Cardiac ventricle fibroblast (primary cell): ENCODE measurements at places on chromosomes 7 and 10. TPM values are rescaled to one million over a fixed set of nuclear protein-coding genes. Genes with fewer than 3 reads are reported as not detected.

Gene FAM237B
- total RNA-seq, result not detected in 2 replicates

Gene PDZD8
- total RNA-seq, result 14.8 and 24.4 TPM in 2 replicates

Gene CDHR1
- 0.06 TPM in 1 of 2 replicates, not detected in the other for total RNA-seq

Gene EXOC4
- 37.7 and 40.6 TPM in 2 replicates for total RNA-seq

Gene C10orf90
- total RNA-seq, result 0.15 and 2.1 TPM in 2 replicates

Gene ZSCAN25
- 6.1 and 6.3 TPM in 2 replicates for total RNA-seq

Gene NXPH1
- total RNA-seq, result not detected in 2 replicates

Gene HHEX
- 1.9 and 2.3 TPM in 2 replicates for total RNA-seq

Gene GNAT3
- total RNA-seq, result not detected in 2 replicates

Gene CRYGN
- 0.10 TPM in 1 of 2 replicates, not detected in the other for total RNA-seq

Gene C10orf95
- not detected in 2 replicates for total RNA-seq

Gene MUC12
- 0.54 TPM in 1 of 2 replicates, not detected in the other for total RNA-seq

Gene LRRN3
- total RNA-seq, result 0.87 and 7.9 TPM in 2 replicates

Gene AQP1
- total RNA-seq, result 3.4 and 3.8 TPM in 2 replicates

Gene MYOZ1
- total RNA-seq, result 0.12 TPM in 1 of 2 replicates, not detected in the other

Gene PPP1R9A
- under 0.01 and 0.06 TPM in 2 replicates for total RNA-seq

Gene CCL24
- total RNA-seq, result not detected in 2 replicates

Gene ANKMY2
- 11.4 and 12.2 TPM in 2 replicates for total RNA-seq

Gene GPR26
- total RNA-seq, result not detected in 2 replicates

Gene RARRES2
- 24.6 and 30.5 TPM in 2 replicates for total RNA-seq

Gene ITGA8
- 11.3 and 13.8 TPM in 2 replicates for total RNA-seq

Gene NUP42
- 14.6 and 15.7 TPM in 2 replicates for total RNA-seq

Gene TFR2
- 1.4 TPM in 1 of 2 replicates, not detected in the other for total RNA-seq

Gene PRRT4
- 0.54 and 0.56 TPM in 2 replicates for total RNA-seq

Gene FFAR4
- total RNA-seq, result not detected in 2 replicates

Gene CPN1
- total RNA-seq, result not detected in 2 replicates

Gene RBM20
- total RNA-seq, result not detected in 2 replicates

Gene CALHM3
- not detected in 2 replicates for total RNA-seq

Gene CALY
- total RNA-seq, result not detected in 2 replicates

Gene ABCB1
- 0.29 TPM in 1 of 2 replicates, not detected in the other for total RNA-seq

Gene EZH2
- 0.68 and 2.0 TPM in 2 replicates for total RNA-seq
